ENCODE measurements at places on chromosomes 7 and 10.

GRCh38 chr7:151063212-151063561, 3.8 kb downstream of the SLC4A2 start:
- DNase-seq: no peak

GRCh38 chr7:77679608-77680007, 16.7 kb upstream of the RSBN1L start:
- DNase-seq: no peak

DNA sequence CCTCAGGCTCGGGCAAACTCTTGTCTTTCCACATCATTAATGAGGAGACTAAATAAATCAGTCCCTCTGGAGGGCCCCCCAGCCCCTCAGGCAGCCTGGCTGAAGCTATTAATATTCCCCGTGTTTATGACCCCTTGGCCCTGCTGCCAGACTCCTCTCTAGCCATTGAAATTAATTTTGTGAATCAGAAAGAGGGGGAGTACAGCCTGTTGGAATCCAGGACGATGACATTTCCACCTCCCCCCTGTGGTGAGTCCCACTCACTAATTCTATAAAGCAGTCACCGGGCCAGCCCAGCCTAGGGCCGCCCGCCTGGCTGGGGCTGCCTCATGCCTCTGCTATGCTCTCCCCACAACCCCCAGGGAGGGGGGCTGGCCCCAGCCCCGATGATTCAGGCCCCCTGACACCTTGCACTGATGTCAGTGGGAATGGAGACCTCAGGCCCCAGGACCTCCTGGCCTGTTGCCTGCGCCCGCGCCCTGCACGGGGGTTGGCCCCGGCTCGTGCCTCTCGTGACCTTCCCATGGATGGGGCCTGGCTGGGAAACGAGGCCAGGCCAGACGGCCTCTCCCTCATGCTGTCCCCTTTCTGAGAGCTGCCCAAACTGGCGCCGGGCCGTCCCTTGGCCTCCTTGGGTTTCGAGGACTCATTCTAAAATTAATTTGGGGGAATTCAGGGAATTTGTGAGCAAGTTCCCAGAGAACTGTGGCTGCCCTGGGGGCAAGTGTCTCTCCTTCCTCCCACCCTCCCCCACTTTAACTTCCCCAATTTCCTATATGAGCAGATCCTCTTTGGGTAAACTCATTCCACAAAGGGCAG, 34.0 kb downstream of the TMEM270 start:
- no peak for DNase-seq

- no peak for DNase-seq
Observed at GRCh38 chr7:36526863-36527548, 137.3 kb downstream of the ANLN start.

DNA sequence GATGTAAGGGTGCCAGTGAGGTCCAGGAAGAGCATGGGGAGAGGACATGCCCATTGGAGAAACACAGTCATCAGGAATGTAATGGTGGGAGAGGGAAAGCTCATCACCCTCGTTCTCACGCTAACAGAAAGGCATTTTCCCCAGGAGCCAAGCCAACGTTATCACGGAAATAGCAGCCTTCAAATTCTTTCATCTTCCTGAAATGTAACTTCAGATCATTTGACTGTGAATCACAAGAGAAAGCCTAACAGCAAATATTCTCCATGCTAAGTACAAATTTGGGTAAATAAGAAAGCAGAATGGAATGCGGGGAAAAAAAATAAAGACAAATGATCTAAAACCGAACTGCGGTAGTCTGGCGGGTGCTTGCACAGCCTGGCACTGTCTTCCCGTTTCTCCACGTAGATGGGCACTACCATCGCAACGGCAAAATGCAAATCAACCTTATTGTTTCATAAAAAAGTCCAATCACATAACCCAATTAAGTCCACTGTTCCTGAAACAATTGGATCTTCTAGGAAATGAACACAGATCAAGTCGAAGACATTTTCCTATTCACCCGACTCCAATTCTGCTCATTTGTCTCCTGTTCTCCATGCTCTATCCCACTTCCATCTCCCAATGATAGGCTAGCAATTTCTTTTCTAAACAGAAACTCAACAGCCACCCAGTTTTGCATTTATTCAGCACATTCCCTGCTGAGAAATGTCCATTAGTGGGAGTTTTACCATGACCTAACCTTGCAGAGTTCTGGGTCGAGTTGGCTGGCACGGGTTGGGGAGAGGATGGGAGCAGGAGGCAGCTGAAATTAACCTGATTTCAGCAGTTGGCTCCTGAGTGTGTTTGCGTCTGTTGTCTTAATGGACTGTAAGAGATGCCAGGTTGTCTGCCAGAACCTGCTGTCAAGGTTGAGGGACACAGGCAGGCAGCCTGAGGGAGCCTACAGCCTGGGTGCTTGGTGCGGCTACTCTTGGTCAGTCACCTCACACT, 74.6 kb upstream of the FRMD4A start:
- DNase-seq: no peak

GRCh38 chr10:71600849-71601248, 118.7 kb downstream of the C10orf105 start:
- DNase-seq: no peak

- DNase-seq: no peak
Observed at GRCh38 chr7:1253681-1254181, 21.1 kb downstream of the UNCX start.

DNA sequence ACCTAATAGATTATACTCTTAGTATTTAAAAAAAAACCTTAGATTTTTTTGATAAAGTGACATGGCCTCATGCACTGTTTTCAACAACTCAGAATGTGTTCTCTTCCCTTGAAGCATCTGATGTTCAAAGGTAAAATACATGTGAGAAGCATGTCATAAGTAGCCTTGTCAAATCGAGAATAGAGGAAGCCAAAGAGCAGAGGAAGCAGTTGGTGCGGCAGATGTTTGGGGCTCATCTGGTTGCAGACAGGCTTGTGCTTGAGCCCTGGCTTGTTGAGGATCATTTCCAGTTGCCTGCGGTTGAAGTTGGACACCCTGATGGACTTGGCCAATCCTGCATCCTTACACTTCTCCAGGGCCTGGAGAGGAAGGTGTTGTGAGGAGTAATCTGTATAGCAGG, 59.2 kb downstream of the AKR1E2 start:
- DNase-seq: no peak

DNA sequence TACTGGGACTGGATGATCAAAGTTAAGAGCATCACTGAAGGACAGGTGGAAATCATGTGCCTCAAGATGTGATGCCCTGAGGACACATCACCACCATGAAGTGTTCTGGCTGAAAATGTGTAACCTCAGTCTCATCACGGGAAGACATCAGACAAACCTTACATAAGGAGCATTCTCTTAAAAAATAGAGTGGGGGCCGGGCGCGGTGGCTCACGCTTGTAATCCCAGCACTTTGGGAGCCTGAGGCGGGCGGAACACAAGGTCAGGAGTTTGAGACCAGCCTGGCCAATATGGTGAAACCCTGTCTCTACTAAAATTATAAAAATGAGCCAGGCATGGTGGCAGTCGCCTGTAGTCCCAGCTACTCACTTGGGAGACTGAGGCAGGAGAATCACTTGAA, 65.6 kb downstream of the LOXL4 start:
- no peak for DNase-seq

DNA sequence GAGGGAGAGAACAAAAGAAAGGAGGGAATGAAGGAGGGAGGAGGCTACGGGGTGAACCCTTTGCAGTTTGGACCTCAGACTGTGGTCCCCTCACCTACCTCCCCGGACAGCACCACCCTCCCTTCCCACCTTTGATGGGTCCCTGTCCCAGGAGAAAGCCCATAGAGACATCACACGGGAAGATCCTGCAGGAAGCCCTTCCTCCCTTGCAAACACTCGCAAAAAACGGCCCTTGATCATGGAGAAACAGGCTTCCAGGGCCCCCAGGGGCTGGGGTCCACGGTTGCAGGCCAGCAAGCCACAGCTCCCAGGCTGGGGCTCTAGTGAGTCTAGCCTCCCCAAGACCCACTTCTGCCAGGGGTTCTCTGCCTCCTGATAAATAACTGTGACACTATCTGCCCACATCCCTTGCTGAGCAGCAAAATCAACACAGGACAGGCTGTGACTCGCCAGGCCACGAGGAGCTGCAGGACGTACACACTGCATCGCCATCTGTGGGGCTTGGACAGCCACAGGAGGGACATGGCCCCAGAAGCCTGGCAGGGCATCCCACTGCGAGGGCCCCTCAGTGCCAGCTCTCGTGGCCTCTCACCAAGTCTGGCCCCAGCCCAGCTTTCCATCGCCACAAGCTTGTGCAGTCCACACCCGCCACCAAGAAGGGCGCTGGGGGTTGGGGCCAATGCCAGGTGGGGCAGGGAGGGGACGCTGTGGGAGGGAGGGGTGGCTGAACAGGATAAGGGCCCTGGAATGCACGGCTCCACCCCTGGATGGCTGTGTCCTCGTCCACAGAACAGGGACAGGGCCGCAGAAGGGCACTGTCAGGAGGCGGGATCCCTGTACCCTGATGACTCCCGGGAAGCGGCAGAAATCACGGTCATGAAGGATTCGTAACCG, 34.2 kb downstream of the PDGFA start:
- DNase-seq: no peak

DNA sequence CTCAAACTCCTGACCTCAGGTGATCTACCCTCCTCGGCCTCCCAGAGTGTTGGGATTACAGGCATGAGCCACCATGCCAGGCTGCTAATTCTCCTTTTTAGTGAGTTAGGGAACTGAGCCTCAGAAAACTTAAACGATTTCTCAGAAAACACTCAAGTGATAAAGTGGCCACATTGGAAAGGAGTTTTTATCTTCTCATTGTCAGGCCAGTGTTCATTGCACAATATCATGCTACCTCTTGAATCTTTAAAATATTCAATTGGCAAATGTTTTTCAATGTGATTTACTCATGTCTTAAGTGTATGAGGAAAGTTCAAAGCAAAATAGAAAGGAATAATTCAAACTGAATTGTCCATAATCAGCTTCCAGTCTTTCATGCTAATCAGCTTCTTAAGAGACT, 80.7 kb downstream of the ITGB8 start:
- no peak for DNase-seq

GRCh38 chr10:122254831-122255230, 16.3 kb upstream of the BTBD16 start:
- DNase-seq: no peak

GRCh38 chr7:94276795-94277194, 117.9 kb upstream of the COL1A2 start:
- DNase-seq: no peak

DNA sequence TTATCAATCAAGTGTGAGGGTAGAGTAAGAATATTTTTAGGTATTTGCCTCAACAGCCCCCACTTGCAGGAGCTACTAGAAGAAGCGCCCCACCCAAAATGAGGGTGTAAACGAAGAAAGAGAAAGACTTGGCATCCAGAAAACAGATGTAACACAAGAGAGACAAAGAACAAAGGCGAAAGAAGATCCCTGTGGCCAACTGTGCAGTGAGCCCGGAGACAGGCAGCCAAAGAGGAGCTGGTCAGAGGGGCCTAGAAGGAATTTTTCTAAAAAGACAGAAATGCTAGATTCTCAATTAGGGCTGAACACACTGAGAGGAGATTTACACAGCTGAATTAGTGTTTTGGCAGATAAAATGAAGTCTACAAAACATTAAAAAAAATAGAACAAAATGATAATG, 29.6 kb upstream of the EIF5AL1 start:
- DNase-seq: no peak

DNA sequence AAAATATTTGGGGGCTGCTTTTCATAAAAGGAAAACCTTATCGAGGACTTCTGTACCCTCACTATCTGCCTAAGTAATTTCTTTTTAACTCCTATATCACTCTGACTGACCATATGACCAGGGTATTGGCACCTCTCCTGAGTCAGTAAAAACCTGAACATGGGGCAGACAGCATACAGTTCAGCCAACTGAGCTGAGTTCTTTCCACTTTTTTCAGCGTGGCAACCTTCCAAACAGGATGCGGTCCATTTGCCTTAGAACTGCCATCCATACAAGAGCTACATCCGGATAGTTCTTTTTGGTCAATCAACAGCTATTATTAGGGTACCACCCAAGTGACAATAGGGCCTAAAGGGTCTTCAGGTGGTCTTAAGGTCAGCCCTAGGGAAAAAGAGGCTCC, 122.6 kb downstream of the MARCHF5 start:
- no peak for DNase-seq

DNA sequence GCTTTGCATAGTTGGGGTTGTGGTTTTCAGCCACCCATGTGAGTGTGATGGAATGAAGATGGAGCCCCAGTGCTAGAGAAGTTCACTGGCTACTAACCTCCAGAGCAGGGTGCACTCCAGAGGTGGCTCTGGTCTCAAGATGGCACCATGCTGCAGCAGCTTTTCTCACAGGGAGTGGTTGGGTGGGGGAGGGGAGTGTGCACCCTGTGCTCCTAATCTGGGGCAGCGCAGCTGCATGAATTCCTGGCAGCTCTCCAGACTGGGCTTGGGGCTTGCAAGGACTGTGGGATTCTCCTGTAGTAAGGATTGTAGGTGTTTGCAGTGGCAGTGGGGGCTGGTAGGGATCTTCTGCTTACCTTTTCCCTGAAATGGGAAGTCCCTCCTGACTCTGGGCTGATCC, 23.7 kb downstream of the PHTF2 start:
- no peak for DNase-seq

DNA sequence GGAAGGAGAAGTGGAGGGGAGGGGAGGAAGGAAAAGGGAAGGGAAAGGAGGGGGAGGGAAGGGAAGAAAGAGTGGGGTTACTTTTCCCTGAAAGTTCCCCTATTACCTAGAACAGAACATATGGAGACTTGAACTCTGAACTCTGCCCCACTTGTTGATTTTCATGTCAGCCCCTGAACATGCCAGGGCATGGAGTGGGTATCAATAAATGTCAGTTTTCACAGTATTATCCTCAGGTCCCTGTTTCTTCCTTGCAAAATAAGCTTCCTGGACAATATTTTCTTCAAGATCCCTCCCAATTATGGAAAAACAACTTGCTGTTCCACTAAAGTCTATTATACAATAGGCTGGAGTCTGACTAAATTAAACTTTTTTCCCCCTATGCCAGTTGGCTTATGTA, 46.9 kb upstream of the LYZL1 start:
- no peak for DNase-seq

GRCh38 chr7:132123773-132124172, 452.5 kb downstream of the PLXNA4 start:
- no peak for DNase-seq

DNA sequence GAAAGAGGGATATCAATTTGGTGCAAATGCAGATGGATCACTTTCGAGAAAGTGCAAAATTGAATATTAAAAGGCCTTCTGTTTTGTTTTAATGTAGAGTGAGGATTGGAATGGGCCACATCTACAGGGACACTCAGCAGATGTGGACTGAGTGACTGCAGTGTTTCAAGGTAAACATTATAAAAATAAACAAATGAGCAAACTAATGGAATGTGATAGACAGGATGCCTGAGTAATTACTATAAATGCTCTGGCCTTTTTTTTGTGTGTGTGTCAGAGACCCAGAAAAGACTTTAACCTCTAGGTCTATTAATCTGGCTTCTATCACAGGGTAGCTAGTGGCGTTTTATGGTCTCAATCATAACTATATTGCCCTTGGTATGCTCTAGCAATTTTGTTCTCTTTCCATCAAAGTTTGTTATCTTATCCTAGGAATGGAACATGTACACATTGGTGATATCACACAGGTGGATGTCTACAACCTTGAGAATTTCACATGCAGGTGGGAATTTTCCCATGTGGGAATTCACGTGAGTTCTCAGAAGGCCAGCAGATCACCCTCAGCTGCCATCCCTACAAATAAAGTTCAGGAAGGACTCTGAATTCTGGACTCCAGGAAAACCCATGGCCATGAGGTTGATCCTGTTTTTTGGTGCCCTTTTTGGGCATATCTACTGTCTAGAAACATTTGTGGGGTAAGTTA, at the start of gene CPA2:
TSS of gene CPA2 (plus strand) at position 606 of the 703 bp plus-strand sequence. CDS start at position 625, 19 bp downstream.
- no peak for DNase-seq

GRCh38 chr10:121368347-121369025, 229.8 kb downstream of the FGFR2 start:
- no peak for DNase-seq
